Activated naive CD4-positive, alpha-beta T cell (primary cell): ENCODE measurements at places on chromosomes 12 and 14.

GRCh38 chr12:111686574-111687105 is 787 bp downstream of the ACAD10 start:
- no peak for DNase-seq

DNA sequence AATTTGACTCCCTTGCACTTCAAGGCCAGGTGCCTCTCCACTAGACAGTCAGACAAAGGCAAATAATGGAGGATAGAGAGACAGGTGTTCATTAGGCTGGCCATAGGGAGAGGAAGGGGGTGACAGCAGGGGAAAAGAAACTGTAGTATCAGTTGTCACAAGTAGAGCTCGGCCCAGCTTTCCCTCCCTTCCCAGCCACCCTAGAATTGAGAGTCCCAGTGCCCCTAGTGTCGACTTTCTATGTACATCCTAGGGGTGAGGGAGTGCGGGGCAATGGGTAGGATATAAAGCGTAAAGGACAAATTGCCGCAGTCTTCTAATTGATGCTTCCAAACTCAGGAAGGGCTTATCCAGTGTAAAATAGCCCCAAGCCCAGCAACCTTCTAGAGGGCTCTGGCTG is 39.0 kb downstream of the BAZ2A start:
- no peak for DNase-seq

GRCh38 chr14:67943947-67944346 is 124.4 kb downstream of the RAD51B start:
- no peak for DNase-seq

- no peak for DNase-seq
These were observed 200.3 kb downstream of the CNTN1 start for GRCh38 chr12:40892528-40892927.

GRCh38 chr12:16003460-16003859 is 92.3 kb downstream of the DERA start:
- DNase-seq = no peak

DNA sequence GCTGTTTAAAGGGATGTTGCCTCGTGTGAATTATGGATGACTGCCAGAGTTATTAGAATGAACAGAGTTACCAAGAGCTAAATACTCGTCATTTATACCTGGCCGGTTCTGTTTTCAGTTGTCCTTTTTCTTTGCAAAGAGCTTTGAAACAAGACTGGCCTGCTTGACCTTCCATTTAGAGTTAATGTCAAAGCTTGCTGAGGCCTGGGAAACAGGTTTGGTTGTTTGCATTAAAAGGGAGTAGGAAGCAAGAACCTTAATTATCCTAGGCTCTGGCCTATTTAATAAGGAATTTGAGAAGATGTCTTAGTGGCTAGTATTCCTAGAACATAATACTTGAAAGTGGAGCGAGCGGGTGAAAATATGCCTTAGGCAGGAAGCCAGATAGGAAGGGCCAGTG is 233.3 kb downstream of the CACNA1C start:
- DNase-seq = no peak

DNA sequence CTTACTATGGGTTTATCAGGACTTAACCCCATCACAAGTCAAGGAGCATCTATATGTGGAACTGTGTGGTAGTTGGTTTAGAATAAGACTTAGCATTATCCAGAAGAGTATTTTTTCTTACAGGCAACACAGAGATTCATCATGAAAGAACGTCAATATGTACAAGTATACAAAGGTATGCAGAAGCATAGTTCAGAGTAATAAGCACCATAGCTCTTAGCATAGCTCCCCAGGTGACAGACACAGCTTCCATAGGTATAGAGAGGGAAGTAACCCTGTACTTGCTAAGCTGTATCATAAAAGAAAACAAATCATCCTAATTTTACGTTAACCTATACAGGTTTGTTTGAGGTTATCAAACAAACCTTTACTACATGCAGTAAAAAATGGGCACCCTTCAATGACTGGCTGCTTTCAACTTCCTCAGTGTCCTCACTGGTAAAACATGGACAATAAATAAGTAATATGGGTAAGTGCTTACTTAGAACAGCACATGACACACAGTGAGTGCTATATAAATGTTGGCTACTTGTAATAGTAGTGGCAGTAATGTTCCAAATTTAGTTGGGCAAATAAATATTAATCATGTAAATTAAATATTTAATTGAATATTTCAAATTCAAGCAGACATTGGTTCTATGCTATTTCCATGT is 50.9 kb downstream of the PTPN21 start:
- no peak for DNase-seq

DNA sequence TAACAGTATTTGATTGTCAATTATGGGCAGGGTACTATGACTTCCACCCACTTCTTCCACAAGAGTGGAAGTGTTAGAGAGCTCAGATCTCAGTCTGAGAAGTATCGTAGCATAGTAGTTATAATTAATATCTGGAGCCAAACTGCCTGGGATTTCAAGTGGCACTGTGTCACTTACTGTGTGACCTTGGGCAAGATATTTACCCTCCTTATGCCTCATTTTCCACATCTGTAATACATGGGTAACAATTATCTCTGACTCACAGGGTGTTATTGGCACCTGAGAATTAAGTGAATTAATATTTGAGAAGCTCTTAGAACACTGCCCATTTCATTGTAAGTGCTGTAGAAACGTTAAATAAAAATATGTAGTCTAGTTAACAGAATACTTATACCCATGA is 11.5 kb downstream of the RAB21 start:
- no peak for DNase-seq

DNA sequence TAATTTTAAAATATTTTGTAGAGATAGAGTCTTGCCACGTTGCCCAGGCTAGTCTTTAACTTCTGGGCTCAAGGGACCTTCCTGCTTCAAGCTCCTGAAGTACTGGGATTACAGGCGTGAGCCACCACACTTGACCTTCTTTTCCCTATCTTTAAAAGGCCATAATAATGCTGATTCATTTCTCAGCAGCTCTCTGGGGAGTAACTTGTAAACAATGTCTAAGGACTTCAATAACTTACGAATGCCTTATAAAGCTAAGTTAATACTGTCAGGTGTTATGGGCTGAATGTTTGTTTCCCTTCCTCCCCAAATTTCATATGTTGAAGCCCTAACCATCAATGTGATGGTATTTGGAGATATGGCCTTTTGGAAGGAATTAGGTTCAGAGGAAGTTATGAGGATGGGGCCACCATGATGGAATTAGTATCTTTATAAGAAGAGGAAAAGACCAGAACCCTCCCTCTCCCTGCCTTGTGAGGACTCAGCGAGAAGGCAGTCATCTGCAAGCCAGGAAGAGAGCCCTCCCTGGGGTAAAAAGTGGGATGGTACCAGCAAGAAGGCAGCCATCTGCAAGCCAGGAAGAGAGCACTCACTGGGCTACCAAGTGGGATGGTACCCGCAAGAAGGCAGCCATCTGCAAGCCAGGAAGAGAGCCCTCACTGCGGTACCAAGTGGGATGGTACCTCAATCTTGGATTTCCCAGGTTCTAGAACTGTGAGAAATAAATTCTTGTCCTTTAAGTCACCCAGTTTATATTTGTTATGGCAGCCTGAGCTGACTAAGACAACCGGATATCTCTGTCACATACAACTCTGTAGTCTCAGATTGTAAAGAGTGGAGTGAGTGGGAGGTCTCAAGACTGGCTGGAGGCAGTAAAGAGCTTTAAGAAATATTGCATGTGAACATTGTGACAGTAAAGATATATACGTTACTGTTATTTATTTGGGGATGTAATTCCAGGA is 16.3 kb upstream of the YBX3 start:
- DNase-seq = no peak
